ENCODE measurements at places on chromosomes 5 and 9.

- no peak for DNase-seq
Observed at GRCh38 chr5:103638979-103639378, 76.4 kb upstream of the NUDT12 start.

- no peak for DNase-seq
Observed at GRCh38 chr5:170416526-170416925, 27.4 kb upstream of the KCNMB1 start.

GRCh38 chr9:78856144-78856543 lies 559.2 kb downstream of the PSAT1 start:
- DNase-seq = no peak

GRCh38 chr5:80275347-80275746 lies 19.5 kb upstream of the SERINC5 start:
- peak; percentile 6 for DNase-seq

DNA sequence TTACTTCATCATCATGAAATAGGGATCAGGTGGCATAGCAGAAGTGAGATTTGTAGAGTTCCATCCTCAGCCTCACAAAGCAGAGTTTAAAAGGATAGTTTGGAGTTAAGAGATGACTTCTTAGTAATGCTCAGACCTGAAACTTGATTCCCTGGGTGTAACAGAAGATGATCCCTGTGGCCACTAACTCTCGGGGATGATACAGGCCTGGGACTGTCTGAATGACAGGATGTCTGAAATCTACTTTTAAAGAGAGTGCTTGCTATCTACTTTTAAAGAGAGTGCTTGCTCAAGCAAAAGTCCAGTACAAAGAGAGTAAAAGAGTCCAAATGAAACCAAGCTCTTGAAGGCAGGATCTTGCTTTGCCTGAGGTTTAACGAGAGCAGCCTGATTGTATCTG lies 14.6 kb downstream of the ADAMTS16 start:
- DNase-seq = no peak

GRCh38 chr5:141478321-141478945 lies 2.7 kb downstream of the PCDHGC3 start:
- no peak for DNase-seq

- DNase-seq = no peak
Observed at GRCh38 chr5:54443270-54443669, 12.2 kb upstream of the HSPB3 start.

DNA sequence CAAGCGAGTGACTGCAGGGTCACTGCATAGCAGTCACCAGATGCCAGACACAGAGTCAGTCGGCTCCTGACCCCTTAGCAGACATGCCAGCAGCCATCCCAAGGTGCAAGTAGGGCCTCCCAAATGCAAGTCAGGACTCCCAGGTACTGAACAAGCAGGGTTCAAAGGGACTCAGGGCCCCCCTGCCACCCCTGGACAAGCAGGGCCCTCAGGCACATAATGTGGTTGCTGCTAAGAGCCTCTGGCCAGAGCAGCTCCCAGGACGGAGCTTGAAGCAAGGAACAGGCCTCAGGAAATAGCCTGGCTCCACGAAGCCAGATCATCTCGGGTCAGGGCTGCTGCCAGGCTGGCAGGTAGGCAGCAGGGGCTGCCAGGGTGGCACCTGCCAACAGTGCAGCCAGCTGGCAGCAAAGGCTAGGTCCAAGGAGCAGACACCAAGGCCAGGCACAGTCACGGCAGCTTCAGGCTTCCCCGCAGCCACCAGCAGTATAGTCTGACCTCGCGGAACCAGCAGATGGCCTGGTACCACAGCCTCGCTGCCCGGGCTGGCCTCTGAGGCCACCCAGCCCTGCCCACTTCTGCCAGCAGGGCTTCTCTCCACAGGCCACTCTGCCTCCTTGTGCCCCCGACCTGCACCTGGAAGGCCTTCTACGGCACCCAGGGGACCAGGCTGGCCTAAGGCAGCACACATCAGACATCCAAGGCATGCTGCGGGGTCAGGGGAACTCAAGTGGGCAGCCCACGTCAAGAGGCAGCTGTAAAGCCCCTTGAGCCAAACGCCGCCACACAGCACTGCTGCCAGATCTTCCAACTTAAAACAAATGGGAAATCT lies 7.4 kb downstream of the EEIG1 start:
- DNase-seq = no peak

DNA sequence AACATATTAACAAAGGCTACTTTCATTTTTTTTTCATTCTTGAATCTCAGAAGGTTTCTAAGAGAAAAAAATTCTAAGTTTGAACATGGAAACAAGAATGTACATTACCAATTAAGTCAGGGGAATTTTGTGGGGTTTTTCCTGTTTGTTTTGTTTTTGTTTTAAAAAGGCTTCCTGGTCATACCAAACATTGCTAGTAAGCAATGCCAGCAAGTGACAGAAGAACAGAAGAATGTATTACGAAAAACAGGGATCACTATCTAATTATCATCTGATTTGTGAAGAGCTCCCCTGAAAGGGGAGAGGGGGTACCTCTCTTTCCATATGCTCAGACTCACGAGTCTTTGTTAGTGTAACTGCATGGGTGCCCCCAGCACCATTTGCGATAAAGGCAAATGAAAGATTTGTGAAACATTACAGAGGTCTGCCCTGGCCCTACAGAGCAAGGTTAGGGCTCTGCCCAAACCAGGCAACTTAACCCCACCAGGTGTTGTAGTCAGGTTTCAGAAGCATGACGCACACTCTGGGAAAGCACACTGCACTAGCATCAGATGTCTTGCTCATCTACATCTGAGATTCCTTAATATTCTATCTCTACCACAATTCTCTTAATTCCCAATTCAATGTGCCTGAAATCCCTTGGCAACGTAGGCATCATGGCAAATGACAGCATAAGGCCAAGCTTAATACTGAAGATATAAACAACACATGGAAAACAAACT lies 268.2 kb downstream of the MLLT3 start:
- DNase-seq = no peak

DNA sequence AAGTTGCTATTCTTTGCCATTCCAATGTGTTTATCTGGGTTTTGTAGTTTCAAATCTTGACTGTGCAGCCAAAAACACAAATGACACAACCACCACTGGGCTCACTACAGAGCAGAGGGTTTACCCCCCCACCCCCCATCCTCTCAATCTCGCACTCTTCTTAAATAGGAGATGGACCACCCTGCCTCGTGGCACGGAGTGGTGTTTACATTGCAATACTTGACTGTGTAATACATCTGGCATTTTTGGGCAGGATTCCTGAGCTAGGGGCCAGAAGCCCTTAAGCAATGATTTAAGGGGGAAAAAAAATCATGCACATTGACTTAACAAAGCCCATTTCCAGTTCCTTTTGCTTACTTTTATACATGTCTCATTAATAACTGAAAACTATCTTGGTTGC lies 19.0 kb downstream of the PTCH1 start:
- DNase-seq = no peak

- no peak for DNase-seq
Observed at GRCh38 chr5:169942181-169942580, 38.1 kb downstream of the INSYN2B start.

DNA sequence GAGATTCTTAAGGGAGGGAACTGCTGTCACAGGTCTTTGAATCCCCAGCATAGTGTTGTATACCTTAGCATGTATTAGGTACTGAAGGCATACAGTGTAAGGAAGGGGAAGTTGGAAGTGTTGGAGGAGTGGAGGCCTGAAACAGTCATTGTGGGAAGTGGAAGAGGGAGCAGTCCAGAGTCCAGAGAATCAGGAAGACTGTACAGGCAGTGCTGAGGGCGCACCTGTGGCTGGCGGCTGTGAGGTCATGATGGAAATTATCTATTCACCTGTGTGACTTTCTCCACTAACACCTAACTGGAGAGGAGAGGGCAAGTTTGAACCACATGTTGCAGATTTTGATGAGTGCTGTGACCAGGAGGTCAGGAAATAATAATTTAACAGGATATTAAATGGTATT lies 119.7 kb upstream of the NIPBL start:
- no peak for DNase-seq

- no peak for DNase-seq
Observed at GRCh38 chr5:75620184-75620959, 9.1 kb downstream of the ANKDD1B start.

- DNase-seq = no peak
Observed at GRCh38 chr9:118271936-118272335, 567.7 kb downstream of the TLR4 start.

- DNase-seq = no peak
Observed at GRCh38 chr5:126998201-126998631, 32.1 kb downstream of the MARCHF3 start.

GRCh38 chr9:132742821-132743311 lies 72.6 kb downstream of the GTF3C4 start:
- DNase-seq = no peak

GRCh38 chr5:96901841-96902240 lies 25.5 kb downstream of the ERAP2 start:
- no peak for DNase-seq
